CD4-positive, alpha-beta T cell (primary cell): ENCODE measurements at places on chromosomes 6 and 20.

DNA sequence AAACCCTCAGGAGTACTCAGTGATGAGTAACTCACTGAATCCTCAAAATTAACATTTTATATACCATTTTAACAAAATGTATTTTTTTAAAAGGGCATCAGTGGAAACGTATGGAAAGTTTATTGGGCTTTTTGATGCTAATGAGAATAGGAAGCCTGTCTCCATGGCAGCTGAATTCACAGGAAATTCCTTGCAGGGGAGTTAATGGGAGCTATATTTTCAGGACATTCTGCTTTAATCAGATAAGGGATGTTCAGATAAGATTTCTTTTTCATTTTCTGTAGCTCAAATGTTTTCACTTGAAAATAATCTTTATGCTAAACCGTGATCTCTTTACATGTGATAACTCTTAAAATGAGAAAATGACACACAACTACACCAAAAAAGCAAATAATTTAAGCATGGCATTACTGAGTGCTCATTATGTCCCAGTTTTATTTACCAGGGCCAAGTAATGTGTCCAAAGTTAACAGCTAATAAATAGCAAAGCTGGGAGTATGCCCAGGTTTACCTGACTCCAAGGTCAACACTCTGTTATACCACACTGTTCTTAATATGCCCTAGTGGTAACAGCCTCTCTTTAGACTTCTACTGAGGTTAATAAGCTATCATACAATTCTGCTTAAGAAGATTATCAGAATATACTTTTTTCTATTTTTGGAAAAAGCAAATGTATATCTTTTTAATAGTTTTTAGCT lies 348.1 kb downstream of the GRIK2 start:
- no peak for DNase-seq

GRCh38 chr6:150142670-150143515 lies at the start of gene PPP1R14C:
Gene PPP1R14C (plus strand): TSS chr6:150143044. CDS start chr6:150143193, 149 bp downstream.
- DNase-seq: no peak

- no peak for DNase-seq
Measured at GRCh38 chr6:166400181-166400580, 17.4 kb upstream of the MPC1 start.

GRCh38 chr6:73011945-73012344 lies 213.4 kb downstream of the KHDC1L start:
- DNase-seq: no peak

GRCh38 chr6:26232940-26233648 lies 131.9 kb upstream of the BTN3A2 start:
- DNase-seq: peak; percentile 66

- DNase-seq: no peak
Measured at GRCh38 chr6:92376691-92377090, 1042.7 kb downstream of the EPHA7 start.

DNA sequence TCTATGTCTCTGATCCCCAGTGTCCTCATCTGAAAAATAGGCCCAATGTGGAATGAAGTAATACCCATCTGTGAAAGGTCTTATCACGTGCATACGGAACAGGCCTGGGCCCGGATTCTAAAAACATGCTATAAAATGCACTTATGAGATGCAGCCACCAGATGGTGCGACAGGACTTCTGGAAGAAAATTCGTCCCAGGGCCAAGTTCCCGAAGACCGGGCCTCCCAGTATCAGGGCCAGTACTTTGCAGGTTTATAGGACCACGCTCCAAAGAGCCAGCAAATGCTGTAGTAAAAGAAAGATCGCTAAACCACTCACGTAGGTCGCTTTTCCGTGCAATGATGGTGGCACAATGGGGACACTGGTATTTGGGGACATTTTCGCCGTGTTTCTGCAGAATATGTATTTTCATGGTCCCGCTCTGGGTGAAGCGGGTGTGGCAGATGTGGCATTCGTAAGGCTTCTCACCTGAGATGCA lies 10.6 kb downstream of the CTCFL start:
- DNase-seq: no peak

DNA sequence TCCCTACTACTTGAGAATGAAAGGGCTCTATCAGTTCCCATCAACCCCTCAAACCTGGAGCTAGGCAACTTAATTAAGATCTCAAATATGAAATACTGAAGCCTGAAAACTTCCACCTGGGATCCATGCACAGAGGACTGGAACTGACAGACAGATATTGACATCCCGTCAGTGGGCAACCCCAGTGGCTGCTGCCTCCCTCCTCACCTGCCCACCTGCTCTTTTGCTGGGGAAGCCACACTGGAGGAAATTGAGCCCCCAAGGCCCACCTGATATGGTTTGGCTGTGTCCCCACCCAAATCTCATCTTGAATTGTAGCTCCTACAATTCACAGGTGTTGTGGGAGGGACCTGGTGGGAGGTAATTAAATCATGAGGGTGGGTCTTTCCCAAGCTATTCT lies 192.8 kb downstream of the LRFN2 start:
- no peak for DNase-seq

- DNase-seq: peak; percentile 41
Measured at GRCh38 chr6:30810813-30811339, 66.5 kb upstream of the IER3 start.

- DNase-seq: no peak
Measured at GRCh38 chr6:61622601-61623000, 663.4 kb downstream of the KHDRBS2 start.

DNA sequence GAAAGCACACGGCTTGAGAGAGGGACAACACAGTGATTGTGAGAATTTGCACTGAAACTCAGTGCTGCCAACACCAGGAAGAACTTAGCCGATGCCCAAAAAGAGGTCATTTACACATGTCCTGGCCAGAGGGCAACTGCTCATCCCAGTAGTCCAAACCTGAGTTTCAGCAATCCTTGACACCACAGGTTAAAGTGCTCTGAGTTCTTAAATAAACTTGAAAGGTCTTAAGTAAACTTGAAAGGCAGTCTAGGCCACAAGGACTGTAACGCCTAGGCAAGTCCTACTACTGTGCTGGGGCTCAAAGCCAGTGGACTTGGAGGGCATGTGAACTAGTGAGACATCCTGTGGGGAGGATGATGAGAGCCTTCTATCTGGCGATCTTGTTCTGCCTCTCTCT lies 14.1 kb downstream of the SNX14 start:
- DNase-seq: no peak

- no peak for DNase-seq
Measured at GRCh38 chr6:69900869-69901268, 34.5 kb downstream of the COL19A1 start.

DNA sequence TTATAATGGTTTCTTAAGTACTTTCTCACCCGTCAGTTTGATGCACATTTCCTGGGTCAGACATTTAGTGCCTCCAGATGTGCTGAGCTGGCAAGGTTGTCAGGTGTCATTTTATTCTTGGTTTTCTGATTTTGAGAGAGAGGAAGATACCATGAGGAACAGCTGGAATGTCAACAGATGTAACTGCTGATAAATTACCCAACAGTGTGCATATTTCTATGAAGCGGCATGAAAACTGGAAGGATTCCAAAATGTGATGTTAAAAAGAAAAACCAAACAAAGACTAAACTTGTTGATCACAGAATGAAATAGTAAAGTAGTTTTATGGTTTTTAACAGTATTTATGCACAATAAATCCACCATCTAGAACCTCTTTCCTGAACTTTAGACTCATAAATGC lies 447.3 kb downstream of the HDGFL1 start:
- no peak for DNase-seq

DNA sequence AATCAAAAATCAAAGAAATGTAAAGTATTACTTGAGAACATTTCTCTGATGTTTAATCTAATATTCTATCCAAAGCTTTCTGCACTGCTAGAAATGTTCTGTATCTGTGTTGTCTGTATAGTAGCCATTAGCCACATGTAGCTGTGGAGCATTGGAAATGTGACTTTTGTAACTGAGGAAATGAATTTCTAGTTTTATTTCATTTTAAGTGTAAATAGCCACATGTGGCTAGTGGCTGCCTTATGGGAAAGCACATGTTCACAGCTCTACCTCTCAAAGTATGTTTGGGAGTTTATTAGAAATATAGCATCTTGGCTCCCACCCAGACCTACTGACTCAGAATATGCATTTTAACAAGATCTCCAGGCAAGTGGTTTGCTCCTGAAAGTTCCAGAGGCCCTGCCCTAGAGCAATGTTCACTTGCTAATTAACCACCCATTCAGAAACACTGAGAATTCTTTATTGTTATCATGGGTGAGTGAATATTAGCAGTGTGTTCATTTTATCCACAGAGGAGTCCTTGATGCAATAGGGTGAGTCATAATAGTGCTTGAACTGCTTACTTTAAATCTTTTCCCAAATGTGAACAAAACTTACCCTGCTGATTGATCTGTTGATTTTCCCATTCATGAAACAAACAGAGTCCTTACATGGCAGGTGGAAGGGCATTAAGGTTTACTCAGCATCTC lies 282.7 kb downstream of the PLCB1 start:
- DNase-seq: no peak

GRCh38 chr6:48080227-48081009 lies 30.6 kb downstream of the PTCHD4 start:
- no peak for DNase-seq

DNA sequence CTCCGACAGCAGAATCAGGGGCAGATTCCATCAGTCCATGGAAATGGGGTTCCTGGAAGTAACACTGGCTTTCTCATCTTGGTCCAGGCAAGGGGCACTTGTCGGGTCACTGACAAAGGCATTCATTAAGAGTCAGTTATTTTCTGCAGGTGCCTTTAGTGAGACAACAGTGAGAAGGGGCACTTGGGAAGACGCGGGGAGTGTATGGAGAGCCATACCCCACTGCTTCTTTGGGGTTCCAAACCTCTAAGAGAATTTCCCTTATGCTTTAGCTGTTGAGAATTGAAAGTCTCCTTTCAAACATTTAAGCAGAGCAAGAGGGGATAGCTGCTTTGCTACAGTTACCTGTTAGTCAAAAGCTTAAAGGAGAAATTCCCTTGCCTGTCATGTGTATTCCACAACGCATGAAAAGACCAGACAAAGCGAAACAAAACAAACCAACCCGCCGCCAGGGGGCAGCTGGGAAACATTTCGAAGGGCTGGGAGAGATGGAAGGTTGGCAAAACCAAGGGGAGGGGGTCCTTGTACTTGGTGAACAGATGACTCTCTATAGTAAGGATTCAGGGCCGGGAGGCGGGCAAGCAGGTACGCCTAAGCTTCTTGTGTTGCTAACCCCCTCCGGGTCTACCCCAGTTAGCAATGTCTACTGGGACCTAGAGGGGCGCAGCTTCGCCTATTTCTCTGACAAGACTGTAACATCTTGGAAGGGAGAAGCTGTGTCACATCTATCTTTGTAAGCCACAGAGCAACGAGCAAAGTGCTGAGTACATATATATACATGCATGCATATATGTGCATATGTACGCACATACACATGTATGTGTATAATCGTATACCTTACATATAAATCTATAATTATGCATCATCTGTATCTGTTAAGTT lies 474.9 kb upstream of the AGPAT4 start:
- DNase-seq: no peak

- no peak for DNase-seq
Measured at GRCh38 chr6:48200869-48201390, 89.9 kb upstream of the PTCHD4 start.

DNA sequence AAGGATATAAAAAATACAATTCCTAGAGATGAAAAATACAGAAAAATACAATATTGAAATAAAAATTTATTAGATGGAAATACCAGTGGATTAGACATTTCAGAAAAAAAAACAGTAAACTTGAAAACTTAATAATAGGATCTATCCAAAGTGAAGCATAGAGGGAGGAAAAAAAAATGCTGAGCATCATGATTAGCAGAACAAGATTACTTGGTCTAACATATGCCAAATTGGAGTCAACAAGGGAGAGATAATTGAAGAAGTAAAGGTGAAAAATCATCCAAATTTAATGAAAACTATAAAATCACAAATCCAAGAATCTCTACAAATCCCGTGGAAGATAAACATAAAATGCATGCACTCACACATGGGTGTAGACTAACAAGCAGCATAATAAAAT lies 166.2 kb upstream of the BMP5 start:
- DNase-seq: no peak

DNA sequence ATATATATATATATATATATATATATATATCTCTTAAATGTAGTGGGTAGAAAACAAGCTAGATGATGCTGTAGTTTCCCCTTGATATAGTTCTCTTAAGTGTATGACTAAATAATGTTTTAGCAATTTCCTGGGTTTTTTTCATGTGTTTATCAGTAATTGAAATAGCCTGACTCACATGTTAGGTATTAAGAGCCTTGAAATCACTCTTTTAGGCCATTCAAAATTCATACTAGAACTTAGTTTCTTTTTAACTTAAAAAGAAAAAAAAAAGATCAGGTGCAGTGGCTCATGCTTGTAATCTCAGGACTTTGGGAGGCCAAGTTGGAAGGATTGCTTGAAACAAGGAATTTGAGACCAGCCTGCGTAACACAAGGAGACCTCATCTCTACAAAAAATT lies 44.1 kb downstream of the NKX2-4 start:
- no peak for DNase-seq

- no peak for DNase-seq
Measured at GRCh38 chr6:10595731-10596664, 74.8 kb downstream of the GCNT2 start.

DNA sequence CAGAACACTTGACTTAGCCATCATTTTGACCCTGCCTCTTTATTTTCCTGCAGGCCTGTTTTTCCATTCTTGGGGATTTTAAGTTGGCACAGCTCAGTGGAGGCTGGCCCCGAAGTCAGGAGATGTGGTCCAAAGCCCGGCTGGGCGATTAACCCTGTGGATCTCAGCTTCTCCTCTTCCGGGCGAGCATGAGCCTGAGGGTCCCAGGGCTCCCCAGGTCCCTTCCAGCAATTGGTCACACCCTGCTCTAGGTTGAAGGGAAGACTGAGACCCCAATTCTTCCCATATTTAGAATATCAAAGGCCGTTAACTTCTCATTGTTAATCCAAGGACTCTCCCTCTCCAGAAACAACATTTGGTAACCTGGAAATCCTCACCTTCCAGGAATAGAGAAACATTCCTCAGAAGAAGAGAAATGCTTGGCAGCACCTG lies 2.3 kb downstream of the THBS2 start:
- DNase-seq: no peak

DNA sequence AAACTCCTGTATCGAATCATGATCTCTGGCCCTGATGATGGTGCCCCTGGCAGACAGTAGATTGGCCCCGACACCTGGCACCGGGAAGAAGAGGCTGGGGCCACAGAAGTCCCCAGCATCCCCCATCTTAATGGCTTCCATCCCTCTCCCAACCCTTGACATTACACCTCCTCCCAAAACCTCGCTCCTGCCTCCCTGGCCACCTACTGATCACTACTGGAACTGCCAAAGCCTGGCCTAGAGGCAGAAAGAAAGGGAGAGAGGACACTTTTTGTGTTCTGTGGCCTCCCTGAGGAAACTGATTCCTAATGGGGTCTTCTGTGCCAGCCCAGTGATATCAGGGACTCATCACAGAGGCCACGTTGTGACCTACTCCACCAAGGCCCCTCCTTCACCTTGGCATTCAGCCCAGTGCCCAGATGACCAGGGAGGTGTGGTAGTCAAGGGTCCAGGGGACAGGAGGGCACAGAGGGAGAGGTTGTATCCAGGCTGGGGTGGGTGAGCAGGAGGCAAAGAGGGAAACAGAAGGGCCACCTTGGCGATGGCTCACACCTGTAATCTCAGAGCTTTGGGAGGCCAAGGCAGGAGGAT lies 6.1 kb downstream of the C20orf173 start:
- no peak for DNase-seq
